Posterior vena cava (tissue), 2 donors: ENCODE measurements at places on chromosomes 1 and 21. TPM values are rescaled to one million over a fixed set of nuclear protein-coding genes. Genes with fewer than 3 reads are reported as not detected.

The CFHR1 gene
- total RNA-seq = 0.76 TPM

The B3GALT2 gene
- total RNA-seq = 0.88 TPM

The NPHS2 gene
- not detected for total RNA-seq

The FCRL1 gene
- total RNA-seq = 1.7 TPM

The BTG3 gene
- 27.0 TPM for total RNA-seq

The PTGFR gene
- 9.5 TPM for total RNA-seq

The ECM1 gene
- total RNA-seq = 51.9 TPM

The MTARC2 gene
- total RNA-seq = 15.2 TPM

The HPDL gene
- total RNA-seq = 0.83 TPM

The CD244 gene
- total RNA-seq = 0.65 TPM

The TXNIP gene
- total RNA-seq = 393 TPM

The CHIT1 gene
- 0.14 TPM for total RNA-seq

The DISC1 gene
- 10.9 TPM for total RNA-seq

The CACHD1 gene
- 6.9 TPM for total RNA-seq
